ENCODE measurements at places on chromosomes 11 and 22.
A peak's percentile ranks its signal among the peaks of the same experiment; 100 is the strongest.

GRCh38 chr11:120659076-120659475 is 147.5 kb downstream of the GRIK4 start:
- DNase-seq: no peak

- no peak for DNase-seq
These were observed 75.0 kb downstream of the CTTN start for GRCh38 chr11:70473186-70473872.

DNA sequence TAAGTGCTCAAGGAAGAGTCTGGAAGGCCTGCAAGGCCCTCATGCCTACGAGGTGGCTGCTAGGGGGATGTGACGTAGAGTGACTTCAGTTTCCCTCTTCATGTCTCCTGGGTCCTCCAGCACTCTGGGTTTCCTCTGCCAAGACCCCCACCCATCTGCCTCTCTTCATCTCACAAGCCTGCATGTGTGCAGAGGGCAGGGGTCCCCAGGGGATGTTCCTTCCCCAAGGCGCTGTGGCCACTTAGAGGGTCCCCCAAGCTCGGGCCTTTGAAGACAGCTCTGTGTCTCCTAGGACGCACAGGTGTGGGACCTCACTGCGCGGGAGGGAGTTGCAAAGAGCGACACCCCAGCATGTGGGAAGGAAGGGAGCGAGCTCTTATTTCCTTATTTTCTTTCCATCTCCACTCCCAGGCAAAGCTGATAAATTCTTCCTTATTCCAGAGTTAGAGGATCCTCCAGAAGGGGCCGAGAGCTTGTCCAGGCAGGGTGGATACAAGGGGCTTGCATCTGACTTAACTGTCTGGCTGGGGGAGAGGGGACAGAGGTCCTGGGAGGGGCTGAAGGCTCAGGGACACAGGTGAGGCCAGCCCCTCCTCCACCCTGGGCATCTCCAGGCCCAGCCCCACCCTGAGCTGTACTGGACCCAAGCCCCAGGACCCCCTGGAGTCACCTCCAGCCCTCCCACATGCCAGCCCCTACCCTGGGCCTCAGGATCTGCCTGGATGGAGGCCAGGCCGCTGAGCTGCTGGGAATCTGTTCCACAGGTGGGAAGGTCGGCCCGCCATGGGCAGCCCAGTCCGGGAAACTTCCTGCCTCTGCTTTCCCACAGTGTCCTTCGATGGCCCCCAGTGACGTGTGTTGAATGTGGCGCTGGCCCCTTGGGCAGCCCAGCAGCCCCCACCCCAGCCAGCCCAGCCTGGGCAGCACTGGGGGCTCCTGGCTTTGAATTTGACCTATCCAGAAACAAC is 59.7 kb upstream of the KCNQ1OT1 start:
- DNase-seq: peak; percentile 38

DNA sequence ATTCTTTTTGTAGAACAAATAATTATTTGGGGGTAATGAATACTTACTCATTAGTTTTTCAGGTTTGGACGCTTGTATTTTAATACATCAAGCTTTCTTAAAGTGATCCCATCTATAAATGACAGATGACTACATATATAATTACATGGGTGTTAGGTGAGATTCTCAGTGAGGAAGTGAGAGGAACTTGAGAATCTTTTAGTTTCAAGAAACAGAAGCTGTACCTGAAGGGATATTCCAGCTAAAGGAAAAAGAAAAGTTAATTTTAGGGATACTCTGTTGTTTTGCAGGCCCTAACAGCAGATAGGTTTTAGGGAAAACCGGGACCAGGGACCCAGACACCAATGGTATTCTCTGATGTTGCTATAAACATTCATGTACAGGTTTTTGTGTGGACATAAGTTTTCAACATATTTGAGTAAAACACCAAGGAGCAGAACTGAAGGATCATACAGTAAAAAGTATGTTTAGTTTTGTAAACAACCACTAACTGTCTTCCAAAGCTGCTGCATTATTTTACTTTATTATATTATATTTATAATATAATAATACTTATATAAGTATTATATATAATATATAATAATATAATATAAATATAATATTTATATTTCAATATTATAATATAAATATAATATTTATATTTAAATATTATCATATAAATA is 24.1 kb upstream of the PHOX2A start:
- DNase-seq: no peak

- no peak for DNase-seq
These were observed 61.2 kb downstream of the RNF169 start for GRCh38 chr11:74809801-74810200.

DNA sequence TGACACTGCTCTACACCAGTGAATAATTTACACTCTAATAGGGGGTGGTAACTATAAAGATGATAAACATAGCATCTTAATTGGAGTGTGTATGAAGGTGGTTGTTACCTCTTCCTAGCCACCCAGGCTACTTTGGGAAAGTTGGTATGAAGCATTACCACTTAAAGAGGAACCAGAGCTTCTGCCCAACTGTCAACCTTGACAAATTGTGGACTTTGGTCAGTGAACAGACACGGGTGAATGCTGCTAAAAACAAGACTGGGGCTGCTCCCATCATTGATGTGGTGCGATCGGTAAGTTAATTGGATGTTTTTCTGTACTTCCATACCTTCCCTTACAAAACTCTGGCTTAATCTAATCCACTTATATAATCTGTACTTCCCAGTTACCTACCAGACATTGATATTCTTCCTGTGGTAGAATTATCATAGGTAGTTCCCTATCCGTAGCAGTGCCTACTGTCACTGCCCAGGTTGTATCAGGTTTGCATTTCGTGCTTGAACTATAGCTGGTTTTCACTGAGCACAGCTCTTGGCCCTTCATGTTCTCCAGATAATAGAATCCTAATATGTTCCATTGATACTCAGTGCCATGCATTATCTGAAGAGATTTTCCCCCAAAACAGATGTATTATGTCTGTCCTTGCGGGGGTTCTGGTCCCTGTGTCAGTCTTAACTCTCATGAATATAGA is 2.2 kb downstream of the RPL27A start:
- DNase-seq: no peak

GRCh38 chr22:47471406-47471805 is 709.0 kb downstream of the TBC1D22A start:
- no peak for DNase-seq

- no peak for DNase-seq
These were observed 86.6 kb downstream of the FBXO7 start for GRCh38 chr22:32561163-32561562.

DNA sequence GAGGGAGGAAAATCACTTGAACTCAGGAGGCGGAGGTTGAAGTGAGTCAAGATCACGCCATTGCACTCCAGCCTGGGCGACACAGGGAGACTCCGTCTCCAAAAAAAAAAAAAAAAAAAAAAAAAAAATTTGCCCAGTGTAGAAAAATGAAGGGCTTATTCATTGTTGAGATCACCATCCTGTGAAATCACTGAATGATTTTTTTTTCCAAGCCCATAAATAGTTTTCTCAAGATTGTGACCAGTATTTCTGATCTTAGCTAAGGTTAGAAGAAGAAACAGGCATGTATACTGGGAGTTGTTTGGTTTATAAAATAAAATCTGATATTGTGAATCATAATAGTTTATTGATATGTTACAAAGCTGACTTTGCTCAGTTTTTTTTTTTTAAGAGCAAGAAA is 269.4 kb downstream of the CADM1 start:
- no peak for DNase-seq

- DNase-seq: no peak
These were observed 29.0 kb upstream of the FBLN1 start for GRCh38 chr22:45473626-45474237.
